ENCODE measurements at places on chromosomes 2 and 18.

DNA sequence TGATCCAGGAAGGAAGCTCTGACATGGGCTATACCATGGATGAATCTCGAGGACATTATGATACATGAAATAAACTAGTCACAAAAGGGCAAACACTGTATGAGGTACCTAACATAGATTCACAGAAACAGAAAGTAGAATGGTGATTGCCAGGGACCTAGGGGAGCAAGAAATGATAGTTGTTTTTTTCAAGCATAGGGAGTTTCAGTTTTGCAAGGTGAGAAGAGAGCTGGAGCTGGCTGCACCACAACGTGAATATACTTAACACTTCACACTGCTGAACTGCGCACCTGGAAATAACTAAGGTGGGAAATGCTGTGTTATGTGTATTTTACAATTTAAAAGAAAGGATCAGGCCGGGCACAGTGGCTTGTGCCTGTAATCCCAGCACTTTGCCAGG lies 13.2 kb upstream of the AGAP1 start:
- DNase-seq, result no peak

DNA sequence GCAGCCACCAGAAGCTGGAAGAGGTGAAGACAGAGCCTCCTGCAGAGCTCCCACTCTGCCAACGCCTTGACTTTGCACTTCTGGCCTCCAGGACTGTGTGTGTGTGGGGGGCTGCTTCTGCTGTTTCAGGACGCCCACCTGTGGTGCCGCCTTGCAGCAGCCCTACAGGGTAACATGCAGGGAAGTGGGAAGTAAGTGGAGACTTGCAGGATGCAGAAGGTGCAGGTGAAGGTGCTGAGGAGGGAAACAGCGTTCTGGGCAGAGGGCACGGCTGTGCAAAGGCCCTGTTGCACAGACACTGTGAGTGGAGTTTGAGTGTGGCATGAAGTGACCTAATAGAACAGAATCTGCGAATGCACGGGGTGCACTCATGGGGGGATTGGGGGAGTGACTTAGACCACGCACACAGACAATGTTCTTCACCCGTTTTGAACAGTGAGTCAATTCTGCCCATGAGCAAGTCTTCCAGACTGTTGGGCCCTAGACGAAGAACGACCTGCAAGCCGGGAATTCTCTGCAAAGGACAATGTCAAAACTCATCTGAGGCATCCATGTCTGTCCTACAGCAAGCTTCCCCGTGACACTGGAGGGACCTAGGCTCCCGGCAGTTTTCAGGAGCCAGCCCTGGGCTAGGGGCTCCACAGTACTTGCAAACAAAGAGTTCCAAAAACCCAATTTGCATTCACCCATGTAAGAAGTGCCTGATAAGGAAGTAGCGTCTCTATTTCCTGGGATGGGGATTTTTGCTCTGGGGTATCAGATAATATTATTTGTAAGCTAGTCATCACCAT lies 19.0 kb downstream of the MBP start:
- no peak for DNase-seq

- no peak for DNase-seq
Observed at GRCh38 chr2:120450196-120450820, 104.4 kb downstream of the INHBB start.

DNA sequence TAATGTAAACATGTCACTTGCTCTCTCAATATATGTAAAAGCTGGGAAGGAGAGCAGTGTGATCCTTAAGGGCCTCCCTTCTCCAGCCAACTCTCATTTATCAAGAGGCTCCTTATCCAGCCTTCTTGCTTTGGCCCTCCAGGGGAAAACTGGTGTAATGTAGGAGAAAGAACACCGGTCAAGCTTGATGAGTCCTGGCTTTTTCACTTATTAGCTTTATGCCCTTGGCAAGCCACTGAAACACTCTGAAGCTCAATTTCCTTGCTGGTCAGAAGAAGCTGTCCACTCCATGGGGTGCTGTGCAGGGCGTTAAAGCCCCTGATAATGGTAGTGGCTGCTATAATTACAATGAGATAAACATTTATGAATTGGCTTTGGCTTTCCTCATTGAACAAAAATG lies 251.2 kb upstream of the RBBP8 start:
- no peak for DNase-seq

- no peak for DNase-seq
Observed at GRCh38 chr2:75030218-75031009, 72.0 kb downstream of the POLE4 start.

- DNase-seq, result no peak
Observed at GRCh38 chr18:23337599-23338444, 115.3 kb upstream of the RIOK3 start.

GRCh38 chr2:179340678-179341077 lies 76.0 kb upstream of the SESTD1 start:
- DNase-seq, result no peak

GRCh38 chr2:61924895-61925663 lies 19.6 kb downstream of the COMMD1 start:
- DNase-seq, result no peak

DNA sequence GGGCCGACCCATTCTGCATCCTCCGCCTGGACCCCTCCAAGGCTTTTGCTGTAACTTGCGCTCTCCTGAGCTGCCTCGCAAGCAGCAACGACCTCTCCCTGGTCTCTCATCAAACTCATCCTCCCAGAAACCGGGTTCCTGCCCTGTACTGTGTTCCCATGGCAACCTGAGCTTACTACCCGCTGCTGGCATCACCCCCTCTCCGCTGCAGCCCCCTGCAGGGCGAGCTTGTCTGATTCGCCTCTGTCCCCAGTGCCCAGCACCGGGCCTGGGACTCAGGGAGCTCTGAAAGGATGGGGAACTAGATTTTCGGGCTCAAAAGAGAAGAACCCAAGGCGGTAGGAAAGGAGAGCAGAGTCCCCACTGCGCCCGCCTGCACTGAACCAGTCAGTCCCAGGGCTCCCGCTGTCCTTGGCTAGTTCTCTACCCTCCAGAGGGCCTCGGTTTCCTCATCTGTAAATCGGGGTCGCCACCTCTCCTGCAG lies 463 bp downstream of the HS1BP3 start:
- no peak for DNase-seq

DNA sequence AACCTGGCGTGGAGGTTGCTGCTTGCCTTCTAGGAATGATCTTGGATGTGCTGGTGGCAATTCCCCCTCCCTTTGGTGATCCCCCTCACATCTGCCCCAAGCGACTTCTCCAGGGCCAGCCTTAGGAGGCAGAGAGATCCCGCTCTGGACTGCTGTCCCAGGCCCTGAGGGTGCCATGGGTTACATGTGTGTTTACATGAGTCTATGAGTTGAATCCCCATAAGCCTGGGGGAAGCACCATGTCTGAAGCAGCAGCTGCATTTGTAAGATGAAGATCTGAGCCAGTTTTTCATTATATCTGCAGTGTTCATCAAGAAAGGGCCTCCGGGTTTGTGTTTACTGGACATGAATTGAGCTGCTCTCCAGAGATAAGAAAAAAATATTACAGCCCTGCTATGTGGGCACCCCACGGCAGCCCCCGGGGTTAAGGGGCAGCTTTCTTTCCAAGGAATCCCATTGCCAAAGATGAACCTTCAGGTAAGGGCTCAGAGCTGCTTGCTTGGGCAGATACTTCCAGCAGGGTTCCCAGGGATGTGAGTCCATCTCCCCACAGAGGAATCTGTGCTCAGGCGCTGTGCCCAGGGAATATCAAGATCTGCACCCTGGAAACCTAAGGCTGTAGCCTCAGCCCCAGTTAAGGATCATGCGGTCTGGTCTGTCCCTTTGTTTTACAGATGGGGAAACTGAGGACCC lies 46.0 kb downstream of the MRPS5 start:
- DNase-seq, result no peak

GRCh38 chr2:216308576-216308975 lies 63.7 kb downstream of the MARCHF4 start:
- DNase-seq, result no peak

GRCh38 chr18:8084160-8084559 lies 517.0 kb downstream of the PTPRM start:
- no peak for DNase-seq

- no peak for DNase-seq
Observed at GRCh38 chr2:381941-382727, 94.2 kb upstream of the ALKAL2 start.

- DNase-seq, result no peak
Observed at GRCh38 chr2:9975328-9975727, 23.8 kb downstream of the GRHL1 start.

GRCh38 chr2:63046961-63047320 lies 3.7 kb upstream of the OTX1 start:
- no peak for DNase-seq

GRCh38 chr18:69958422-69958821 lies 10.7 kb upstream of the CD226 start:
- no peak for DNase-seq

- no peak for DNase-seq
Observed at GRCh38 chr18:58416704-58417683, 211.9 kb downstream of the ALPK2 start.
